ENCODE measurements at places on chromosomes 7 and 10.

DNA sequence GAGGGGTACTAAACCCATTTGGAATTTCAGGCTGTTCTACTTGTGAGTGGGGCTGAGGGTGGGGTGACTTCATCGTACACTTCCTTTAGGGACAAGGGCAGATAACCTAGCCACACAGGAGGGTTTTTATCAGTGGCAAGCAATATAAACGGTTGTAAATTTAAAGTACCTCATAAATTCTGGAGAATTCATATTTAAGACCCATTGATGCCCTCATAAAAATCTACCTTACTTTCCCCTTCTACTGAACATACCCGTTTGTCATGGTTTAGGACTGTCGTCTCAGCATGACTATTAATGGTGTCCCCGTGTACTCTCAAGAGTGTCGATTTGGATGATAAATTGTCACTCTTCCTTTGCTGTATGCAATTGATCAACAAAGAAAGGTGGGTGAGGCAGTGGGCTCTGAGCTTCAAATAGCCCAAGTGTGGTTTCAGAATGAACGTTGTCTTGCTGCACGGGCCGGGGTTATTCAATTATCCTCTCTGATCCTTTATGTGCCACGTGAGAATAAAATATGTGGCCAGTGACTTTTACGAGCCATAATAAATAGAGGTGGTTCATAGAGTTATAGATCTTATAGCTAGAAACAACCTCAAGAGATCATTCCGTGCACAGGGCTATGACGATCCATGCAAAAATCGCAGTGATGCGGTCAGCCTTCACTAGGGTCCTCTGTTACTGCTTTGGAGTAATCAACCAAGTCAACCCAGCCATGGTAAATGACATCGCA, 82.2 kb downstream of the FAM107B start:
- DNase-seq = no peak

- DNase-seq = no peak
Measured at GRCh38 chr7:116394106-116394505, 105.4 kb upstream of the CAV2 start.

DNA sequence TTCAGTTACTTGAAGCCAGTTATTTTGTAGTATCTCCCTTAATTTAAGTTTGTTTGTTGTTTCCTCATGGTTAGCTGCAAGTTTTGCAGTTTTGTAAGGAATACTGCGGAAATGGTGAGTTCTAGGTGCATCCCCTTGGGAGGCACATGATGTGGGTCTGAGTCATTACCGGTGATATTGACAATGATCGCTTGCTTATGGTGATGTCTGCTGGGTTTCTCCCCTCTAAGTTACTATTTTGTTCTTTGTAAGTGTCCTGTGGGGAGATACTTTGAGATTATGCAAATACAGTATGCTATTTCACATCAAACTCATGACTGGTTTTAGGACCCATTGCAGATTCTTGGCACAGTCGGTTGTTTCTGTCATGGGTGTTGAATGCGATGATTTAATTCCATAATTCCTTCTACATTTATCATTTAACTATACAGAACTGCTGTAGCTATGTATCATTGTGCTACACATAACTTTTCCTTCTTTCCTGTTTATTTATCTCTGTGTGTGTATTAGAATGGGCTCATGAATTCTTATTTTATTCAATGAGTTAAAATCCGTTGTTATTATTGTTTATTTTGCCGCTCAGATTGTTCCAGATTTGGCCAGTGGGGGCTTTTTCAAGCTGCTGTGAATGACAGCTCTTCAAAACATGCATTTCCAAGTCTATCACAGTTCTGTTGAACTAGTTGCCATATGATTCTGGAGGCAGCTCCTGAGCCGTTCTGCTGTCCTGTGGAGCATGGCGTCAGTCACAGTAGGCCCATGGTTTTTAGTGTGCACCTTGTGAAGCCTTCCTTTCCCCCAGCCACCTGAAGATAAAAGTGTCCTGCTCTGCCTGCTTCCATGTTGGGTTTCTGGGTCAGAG, 18.4 kb downstream of the TSPAN14 start:
- peak; percentile 34 for DNase-seq

GRCh38 chr7:54932818-54933543, 85.8 kb upstream of the EGFR start:
- DNase-seq = no peak

GRCh38 chr7:28269700-28270361, 89.2 kb upstream of the JAZF1 start:
- no peak for DNase-seq

- DNase-seq = no peak
Measured at GRCh38 chr7:55299273-55299967, 65.7 kb upstream of the LANCL2 start.

GRCh38 chr10:501596-501995, 187.9 kb downstream of the DIP2C start:
- DNase-seq = no peak

DNA sequence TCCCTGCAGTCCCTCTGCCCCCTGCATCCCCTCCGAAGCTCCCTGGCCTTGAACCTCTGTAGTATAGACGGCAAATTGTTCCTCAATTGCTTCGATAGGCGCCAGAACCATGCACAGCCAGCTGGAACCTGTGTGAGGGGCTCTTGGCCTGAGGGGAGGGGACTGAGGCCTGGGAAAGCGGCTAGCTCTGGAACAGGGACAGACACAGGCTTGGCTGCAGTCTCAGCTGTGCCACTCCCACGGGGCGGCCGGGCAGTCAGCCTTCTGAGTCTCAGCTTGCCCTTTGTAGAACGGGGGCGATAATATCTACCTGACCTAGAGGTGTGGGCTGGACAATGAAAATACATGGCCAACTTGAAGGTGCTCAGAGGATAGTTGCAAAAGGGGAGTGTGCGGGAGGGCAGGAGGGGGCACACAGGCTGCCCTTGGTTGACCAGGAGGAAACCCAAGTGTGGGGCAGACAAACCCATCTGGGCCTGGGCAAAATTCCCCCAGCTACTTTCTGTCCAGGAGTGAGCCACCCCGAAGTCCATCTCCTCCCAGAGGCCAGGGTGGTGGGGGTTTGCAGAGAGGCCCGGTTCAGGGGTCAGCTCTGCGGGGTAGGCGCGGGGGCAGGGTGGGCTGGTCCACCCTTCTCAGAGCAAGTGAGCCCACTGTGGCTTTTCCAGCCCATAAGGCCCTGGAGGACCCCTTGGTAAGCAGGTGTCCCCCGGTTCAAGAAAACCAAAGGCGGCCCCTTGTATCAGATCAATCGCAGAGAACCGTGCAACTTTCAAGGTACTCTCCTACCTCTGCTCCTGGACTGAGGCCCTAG, 4.6 kb downstream of the CRYGN start:
- DNase-seq = no peak

DNA sequence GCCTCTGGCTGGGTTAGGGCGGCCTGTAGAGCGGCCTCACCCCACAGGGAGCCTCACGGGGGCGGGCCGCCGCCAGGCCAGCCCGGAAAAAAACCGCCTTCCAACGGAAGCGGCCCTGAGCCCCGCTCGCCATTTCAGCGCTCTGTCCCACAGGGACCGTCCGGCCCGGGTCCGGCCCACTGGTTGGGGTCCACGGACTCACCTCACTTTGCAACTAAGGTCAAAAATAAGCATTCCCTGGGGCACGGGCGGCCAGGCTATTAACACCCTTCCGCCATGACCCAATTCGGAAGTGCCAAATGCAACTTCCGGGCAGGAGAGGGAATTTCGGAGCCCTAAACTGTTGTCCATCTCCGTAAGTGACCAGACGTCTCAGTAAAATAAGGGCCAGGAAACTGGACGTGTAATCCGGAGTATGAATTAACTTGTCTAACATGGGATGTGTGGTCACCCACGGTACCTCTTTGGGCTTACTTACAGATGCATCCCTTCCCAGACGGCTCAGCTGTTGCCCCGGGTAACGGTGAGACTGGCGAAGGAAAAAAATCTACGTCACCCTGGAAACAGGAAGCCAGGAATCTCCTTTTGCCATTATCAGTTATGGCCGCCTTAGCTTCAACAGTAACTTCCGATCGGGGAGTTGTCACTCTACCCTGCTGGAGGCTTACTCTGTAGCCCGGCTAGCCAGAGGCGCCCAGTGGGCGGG, at the start of gene BBIP1:
BBIP1 (minus strand) TSS at position 538 of the 706 bp plus-strand sequence. CDS start 1,023 bp downstream, outside the sequence.
- DNase-seq = no peak

DNA sequence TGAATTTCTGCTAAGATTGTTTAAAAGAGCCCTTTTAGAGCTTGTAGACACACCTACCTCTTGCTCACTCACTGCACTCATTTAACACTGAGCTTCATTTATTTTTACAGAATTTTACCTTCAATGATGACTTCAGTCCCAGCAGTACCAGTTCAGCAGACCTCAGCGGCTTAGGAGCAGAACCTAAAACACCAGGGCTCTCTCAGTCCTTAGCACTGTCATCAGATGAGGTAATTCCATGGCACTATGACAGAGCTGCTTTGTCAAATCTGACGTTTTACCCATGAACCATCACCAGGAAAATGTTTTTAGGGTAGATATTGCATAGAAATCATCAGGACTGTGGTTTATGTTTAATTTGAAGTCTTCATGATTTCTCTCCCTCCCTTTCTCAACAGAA, 38.2 kb downstream of the PON1 start:
- DNase-seq = no peak

GRCh38 chr7:3943779-3944520, 642.9 kb downstream of the SDK1 start:
- DNase-seq = no peak

GRCh38 chr10:8042721-8043568, 11.5 kb upstream of the GATA3 start:
- DNase-seq = no peak

DNA sequence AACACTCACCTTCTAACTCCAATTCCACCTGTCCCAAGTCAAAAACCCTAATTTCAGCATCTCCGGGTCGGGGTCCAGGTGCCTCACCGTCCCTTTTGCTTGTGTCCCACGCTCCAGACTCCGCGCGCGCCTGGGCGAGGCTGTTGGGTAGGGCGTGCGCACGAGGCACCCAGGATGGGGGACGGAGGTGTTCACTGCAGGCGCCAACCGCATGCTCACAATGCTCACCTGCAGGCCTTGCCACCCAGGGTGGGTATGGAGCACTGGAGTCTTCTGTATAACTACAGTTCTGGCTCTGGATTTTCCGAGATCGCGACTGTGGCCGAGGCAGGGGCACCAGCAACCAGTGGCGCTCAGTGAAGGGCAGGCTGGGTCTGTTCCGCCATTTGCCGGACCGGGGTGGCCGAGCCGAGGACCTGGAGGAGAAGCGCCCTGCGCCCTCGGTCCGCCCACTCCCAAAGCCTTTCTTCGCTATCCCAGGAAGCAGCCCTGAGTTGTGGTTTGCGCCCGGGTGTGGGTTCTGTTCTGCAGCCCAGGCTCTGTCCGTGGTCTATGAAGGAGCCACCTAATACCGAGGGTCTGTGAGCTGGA, 8.7 kb downstream of the FAM200A start:
- no peak for DNase-seq

DNA sequence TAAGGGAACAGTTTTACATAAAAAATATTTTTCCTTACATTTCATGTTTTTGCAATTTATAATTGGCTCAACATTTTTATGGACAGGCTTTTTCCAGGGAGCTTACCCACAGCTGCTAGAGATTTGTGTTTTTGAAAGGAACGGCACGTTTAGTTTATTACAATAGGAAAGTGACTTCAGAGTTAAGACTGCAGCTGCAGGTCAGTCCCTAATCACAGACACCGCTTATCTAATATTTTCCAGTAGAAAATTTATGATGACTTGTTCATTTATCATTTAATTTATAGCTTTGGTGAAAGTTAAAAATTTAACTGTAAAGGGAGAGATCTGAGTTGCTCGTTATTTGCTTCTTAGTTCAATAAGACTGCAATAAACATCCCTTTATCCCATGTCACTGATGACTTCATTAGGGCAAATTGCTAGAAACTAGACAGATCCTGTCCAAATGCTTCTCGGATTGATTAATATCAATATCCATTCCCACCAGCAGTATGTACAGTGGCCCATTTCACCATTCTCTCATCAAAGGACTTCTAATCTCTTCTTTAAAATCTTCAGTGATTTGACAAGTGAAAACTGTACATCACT, 97.0 kb upstream of the ODAD2 start:
- DNase-seq = no peak

DNA sequence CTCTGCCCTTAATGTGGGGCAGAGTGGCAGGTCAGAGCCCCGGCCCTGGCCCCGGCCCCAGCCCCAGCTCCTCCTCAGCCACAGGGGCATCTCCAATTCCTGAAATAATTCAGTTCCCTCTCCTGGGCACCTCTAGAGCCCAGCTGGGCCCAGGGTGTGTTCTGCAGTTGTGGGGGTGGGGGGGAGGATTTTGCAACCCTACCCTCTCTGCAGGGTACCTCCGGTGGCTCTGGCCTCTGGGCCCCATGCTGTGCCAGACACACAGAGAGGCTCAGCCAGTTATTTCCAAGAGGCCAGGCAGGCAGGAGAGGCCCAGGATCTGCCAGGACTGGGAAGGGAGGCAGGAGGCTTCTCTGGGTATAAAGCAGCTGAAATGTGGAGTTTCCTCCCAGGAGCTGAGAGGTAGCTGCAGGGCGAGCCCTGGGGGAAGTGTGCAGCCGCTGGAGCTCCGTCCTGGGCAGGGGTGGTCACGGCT, 47.9 kb downstream of the PWWP2B start:
- DNase-seq = no peak

DNA sequence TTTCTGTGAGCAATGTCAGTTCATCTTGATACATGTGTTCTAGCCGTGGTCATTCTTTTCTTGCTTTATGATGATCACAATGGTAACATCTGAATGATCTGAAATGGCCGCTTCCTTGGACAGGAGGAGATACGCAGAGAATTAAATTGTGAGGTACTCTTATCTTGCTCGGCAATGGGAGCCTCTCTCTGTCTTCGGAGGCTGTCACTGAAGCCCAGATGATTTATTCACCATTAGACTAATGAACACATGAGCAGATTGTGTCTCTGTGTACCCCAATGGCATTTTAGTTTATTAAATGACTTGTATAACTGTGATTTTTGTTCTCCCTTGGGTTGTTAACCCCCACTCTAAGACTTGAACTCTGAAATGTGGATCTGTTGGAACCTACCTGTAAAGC, 38.6 kb downstream of the RBM33 start:
- no peak for DNase-seq

GRCh38 chr7:1447551-1448244, 11.6 kb downstream of the MICALL2 start:
- DNase-seq = no peak

GRCh38 chr10:75707080-75707840, 275.8 kb downstream of the LRMDA start:
- no peak for DNase-seq

DNA sequence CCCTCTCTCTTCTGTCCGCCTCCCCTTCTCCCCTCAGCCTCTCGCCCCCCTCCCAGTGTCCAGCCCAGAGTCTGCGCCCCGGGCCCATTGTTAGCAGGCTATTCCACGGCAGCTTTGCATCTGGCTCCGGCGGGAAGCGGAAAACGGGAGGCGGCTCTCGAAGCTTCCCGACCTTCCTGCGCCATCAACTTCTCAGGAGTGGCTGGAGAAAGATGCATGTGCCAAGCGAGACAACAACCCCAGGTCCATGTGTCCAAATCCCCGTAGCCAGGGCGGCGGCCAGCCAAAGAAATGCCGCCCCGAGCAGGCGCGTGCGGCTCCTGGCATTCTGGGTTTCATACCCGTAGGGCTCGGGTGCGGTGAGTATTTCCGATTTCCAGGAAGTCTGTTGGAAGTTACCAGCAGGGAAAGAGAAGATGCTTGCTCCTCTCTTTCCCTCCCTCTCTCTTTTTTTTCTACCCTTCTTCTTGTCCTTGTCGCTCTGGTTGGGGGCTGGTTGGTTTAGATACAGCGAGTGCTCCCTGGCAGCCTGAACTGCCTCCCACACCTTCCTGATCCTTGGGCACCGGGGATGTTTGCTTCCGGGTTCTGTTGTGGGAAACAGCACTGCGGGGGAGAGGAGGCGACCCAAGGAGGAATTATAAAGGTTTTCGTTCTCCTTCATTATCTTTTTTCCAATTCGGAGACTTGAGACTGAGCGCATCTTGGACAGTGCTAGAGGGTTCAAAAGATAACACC, 1.2 kb upstream of the HOXA2 start:
- DNase-seq = no peak

- DNase-seq = no peak
Measured at GRCh38 chr7:51229620-51230323, 86.8 kb downstream of the COBL start.

All from T follicular helper cell (primary cell).